Panc1 (cell line): ENCODE measurements at places on chromosomes 16 and 17.

DNA sequence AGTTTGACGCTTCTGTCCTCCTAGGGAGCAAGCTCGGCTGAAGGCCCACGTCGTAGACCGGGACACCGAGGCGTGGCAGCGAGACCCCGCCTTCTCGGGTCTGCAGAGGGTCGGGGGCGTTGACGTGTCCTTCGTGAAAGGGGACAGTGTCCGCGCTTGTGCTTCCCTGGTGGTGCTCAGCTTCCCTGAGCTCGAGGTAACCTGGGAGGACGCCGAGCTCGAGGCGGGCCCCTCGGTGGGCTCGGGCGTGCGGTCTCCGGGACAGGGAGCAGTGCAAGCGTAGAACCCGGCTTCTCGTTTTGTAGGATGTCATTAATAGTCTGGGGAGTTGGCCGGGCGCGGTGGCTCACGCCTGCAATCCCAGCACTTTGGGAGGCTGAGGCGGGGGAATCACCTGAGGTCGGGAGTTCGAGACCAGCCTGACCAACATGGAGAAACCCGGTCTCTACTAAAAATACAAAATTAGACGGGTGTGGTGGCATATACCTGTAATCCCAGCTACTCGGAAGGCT, 715 bp downstream of the ENDOV start:
- no peak for DNase-seq

GRCh38 chr16:79562166-79562823, 38.2 kb downstream of the MAF start:
- DNase-seq: no peak

GRCh38 chr16:62216837-62217236, 180.6 kb upstream of the CDH8 start:
- no peak for DNase-seq

GRCh38 chr17:79674506-79675412, 56.0 kb upstream of the ENPP7 start:
- DNase-seq: no peak

- no peak for DNase-seq
These were observed 22.4 kb upstream of the EIF1 start for GRCh38 chr17:41666237-41666641.

DNA sequence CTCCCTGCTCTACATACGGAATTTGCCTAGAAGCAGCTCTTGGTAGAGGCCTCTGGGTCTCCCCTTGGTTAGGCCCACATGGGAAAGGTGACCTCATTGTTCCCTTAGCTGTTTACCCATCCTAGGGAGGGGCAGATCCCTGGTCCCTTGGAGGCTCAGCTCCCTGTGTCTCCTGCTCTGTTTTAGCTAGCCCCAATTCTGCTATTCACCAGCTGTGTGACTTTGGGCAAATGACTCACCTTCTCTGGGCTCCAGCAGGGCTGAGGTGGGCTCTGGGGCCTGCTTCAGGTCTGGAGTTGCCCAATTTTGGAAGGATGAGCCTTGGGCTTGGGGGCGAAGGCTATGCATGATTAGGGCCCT, 3.9 kb downstream of the ABCC3 start:
- no peak for DNase-seq
